ENCODE measurements at places on chromosomes 12 and 14.

DNA sequence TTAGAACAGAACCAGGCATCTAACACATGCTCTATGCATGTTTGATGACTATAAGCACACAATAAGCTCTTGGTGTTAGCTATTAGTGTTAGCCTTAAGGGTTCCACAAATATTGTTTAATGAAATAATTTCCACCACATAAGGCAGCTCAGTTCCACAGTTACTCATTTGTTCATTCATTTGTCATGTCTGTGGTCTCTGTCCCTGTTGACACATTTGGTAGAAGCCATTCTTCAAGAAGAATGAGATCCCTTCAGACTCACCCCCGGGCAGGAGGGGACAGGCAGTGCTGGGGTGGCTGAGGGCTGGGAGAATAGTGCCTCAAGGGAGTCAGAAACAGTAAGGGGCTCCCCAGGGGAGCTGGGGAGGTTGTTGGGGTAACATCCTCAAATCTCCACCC is 3.7 kb upstream of the FAIM2 start:
- DNase-seq: no peak

DNA sequence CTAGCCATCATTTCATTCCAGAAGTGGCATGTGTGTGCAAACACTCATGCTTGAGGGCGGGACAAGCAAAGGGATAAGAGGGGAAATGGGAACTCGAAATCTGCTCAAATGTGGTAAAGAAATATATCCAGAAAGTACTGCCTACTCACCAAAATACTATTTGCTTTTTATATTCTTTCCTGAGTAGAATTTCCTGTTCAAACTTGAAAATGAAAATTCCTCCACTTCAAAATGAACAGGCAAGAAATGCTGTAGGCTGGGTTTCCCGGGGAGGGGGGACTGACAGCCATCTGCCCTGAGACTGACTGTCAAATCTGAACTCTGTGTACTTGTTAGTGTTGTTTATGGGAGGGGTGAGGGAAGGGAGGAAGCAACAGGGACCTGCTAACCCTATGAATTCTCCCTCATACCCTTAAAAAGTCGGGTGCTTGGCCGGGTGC is 34.6 kb downstream of the NTF3 start:
- no peak for DNase-seq

DNA sequence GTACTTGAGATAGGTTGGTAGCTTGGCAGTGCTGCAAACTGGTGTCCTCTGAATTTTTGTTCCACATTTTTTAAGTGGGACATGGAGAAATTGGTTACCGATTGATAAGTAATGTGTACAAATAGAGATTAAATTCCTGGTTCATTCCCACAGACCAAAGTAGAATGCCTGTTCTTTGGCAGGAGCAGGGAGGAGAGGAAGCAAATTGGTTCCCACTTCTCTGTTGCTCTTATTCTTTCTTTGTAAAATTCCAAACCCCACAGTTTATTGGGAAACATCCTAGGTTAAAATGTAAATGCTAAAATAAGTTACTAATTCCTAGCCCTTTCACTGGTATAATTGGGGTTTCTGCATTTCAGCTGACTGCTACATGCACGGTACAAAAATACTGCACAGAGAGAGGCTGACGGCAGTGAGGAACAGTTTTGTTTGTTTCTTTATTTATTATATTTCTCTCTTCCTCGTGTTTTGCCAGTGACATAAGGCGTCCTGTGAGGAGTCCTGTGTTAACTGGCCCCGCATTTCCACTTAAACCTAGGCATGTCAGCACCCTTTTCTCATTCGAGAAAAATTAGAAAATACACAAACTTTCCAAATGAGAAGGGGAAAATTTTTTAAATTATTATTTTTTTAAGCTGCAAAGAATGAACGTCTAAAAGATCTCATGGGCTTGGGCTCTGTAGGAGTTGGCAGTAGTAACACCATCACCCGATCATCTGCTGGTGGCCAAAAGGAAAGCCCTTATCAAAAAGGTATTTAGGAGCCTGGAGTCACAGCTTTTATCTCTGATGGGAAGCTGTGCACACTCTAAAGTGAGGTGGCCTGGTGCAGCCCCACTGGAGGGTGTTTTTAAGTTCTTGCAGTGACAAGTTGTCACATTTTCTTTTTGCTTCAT is 25.4 kb upstream of the BCL7A start:
- DNase-seq: no peak

DNA sequence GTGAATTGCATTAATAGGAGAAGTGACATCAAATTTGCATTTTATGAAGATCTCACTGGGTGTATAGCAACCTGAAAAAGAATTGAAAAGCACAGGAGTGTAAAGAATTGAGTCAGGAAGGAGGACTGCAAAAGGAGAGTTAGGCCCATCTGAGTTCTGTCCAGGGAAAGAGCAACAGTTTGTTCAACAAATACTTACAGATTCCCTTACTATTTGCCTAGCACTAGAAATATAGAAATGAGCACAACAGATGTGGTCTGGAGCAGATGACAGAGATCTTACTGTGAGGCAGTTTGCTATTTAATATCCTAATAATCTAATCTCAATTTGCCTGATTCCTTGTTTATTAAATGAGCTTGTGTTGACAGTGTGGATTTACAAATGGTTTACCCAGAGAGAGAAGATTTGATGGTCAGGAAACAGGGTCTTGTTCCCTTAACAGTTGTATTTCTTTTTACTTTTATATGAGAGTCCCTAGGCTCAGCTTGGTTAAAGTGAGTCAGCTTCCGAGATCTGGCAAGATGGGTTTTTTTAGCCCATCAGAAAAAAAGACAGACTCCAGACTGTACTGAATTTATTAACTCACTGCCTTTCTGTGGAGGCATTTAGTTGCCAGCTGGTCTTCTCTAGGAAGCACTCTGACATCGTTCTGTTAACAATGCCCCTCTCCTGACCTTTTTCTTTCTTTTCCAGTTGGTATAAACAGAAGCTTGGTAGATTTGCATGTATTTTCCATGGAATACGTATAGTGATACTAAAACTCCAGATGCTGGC is 229.7 kb downstream of the TTC6 start:
- no peak for DNase-seq

Data from NCI-H1930 (cell line).